HT-29 (cell line): ENCODE measurements at places on chromosomes 12 and 14.

DNA sequence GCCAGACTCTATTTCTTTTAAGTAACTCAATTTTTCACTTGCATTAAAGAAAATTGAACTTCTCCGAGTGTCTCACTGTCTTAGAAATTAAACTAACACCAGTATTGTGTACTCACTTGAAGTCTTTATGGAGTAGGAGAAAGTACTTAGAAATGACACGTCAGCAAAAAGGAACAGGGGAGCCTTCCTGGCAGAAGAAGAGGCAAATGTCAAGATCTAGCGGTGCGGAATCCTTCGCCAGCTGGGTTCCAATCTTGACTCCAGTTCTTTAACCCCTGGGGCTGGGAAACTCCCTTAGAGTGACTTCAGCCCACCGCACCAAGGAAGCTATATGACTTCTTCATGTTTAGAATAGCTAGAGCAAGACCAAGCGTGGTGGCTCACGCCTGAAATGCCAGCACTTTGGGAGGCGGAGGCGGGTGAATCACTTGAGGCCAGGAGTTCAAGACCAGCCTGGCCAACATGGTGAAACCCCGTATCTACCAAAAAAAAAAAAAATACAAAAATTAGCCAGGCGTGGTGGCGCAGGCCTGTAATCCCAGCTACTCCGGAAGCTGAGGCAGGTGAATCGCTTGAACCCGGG is 34.4 kb downstream of the WBP11 start:
- DNase-seq, result no peak

- no peak for DNase-seq
Observed at GRCh38 chr12:2410496-2410895, 357.7 kb downstream of the CACNA1C start.

- no peak for DNase-seq
Observed at GRCh38 chr14:73461478-73462047, 3.2 kb upstream of the NUMB start.

GRCh38 chr14:77124345-77125280 is 17.0 kb downstream of the ZDHHC22 start:
- peak; percentile 25 for DNase-seq

DNA sequence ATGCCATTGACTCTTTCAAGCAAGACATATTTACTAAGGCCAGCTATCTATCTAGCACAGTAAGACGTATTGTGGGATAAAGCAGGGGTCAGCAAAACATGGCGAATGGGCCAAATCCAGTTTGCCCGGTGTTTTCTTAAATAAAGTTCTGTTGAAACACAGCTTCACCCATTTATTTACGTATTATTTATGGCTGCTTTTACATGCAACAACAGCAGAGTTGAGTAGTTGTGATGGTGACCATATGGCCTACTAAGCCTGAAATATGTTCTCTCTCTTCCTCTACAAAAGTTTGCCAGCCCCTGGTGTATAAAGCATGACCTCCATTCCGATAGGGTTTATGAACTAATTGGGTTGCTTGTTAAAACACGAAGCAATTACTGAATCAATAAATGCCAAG is 322.1 kb downstream of the CCDC91 start:
- DNase-seq, result no peak

DNA sequence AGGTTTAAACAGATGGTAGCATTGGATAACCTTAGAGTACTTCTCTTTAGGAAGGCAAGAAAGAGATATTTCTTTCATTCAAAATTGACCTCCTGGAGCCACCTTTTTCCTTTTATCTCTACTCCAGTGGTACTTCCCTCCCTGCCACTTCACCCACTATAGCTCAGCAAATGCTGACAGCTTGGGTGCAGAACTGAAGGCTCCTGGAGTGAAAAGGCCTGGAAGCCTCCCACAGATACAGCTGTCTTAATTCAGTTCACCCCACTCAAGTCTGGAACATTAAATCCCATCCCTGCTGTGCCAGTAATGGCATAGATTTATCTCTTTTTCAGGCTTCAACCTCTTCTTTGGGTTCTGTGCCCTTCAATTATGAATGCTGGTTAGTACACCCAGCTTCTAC is 140.3 kb downstream of the NEDD1 start:
- DNase-seq, result no peak

- DNase-seq, result no peak
Observed at GRCh38 chr12:105570944-105571343, 240.5 kb downstream of the C12orf75 start.

DNA sequence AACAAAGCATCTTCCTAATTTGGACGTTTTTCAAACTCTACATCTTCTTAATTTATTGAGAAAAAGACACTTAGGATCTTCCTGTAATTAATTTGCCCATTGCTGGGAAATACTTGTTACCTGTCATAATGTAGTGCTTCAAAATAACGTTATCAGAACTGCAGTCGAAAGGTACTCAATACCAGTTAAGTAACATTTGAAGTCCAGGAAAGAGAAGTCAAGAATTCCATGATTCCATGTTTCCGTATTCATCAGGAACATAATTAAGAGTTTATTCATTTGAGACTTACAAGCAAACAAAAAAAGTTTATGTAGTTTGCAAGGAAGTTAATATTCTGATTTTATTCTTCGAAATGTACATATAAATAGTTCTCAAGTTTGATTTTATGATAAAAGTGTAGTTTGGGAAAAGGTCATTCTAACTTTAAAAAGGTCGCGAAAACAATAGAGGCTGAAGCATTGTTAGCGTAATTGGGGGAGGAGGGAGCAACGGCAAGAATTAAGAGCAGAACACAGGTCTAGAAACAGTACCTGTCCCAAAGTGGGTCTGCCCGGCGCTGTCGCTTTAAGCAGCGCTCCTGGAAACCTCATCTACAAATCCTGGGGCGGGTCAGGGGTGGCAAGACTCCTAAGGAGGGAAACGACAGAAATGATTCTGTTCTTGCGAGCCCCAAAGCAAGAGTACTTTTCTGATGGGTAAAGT is 1.2 kb upstream of the KCNMB4 start:
- peak; percentile 22 for DNase-seq

DNA sequence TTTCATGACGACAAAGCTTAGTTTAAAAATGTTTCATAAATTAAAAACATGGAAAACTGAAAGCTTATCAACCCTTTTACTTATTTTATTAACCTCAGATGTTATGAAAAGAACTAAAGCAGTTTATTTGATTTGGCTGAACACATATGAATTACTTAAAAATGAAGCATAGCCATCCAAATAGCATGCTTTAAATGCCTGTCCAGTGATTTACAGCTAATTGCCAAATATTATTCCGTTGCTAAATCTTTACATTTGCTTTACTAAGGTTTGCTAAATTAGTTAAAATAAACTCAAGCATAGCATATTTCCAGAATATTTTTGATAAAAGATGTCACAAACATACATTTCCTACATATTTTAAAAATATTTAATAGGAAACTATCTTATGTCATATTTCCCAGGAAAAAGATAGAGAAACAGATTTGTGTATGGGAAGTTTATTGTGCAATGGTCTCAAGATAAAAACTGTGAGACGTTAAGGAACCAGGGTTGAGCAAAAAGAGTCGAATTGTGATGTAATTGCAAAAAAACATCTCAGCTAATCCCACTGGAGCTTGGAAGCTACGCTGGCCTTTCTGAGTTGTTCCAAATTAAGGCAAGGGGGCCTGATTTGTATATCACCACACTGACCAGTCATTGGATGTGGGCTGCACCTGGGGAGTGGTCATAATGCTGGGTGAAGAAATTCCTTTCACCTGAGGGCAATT is 25.8 kb downstream of the GPR135 start:
- no peak for DNase-seq
